ENCODE measurements at places on chromosomes 7 and 10.
A peak's percentile ranks its signal among the peaks of the same experiment; 100 is the strongest.

GRCh38 chr10:13829790-13830189 is 243.0 kb downstream of the PRPF18 start:
- no peak for DNase-seq

DNA sequence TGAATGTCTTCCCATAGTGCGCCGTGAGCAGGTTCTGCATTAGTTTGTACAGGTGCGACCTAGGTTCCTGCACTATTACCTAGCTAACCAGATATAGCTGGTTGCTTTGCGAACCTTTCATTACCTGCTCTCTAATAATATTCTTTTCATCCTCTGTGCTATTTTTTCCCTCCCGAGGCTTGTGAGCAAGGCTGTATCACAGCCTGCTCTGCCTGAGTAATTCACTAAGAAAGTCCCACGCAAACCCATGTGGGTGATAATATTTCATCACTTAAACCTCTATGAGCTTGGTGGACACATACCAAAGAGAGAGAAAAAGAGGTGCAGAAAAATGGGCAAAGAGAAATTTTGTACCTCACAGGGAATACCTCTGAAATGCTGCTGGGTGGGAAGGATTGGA is 8.4 kb downstream of the INHBA start:
- no peak for DNase-seq

GRCh38 chr7:16014031-16014430 is 327.5 kb upstream of the MEOX2 start:
- DNase-seq: no peak

GRCh38 chr10:52951824-52952223 is 179.2 kb upstream of the MBL2 start:
- DNase-seq: no peak

DNA sequence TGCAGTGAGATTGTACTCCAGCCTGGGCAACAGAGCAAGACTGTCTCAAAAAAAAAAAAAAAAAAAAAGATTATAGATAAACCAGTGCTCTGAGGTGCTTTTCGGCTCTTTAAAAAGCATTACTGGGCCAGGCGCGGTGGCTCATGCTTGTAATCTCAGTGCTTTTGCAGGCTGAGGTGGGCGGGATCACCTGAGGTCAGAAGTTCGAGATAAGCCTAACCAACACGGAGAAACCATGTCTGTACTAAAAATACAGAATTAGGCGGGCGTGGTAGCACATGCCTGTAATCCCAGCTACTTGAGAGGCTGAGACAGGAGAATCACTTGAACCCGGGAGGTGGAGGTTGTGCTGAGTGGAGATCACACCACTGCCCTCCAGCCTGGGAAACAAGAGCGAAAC is 6.6 kb upstream of the HNRNPF start:
- DNase-seq: no peak

GRCh38 chr10:70803775-70804420 is 11.8 kb upstream of the SGPL1 start:
- no peak for DNase-seq

GRCh38 chr10:67818323-67818722 is 19.7 kb downstream of the DNAJC12 start:
- no peak for DNase-seq

- peak; percentile 84 for DNase-seq
Observed at GRCh38 chr10:79221110-79222051, 125.9 kb upstream of the PPIF start.

DNA sequence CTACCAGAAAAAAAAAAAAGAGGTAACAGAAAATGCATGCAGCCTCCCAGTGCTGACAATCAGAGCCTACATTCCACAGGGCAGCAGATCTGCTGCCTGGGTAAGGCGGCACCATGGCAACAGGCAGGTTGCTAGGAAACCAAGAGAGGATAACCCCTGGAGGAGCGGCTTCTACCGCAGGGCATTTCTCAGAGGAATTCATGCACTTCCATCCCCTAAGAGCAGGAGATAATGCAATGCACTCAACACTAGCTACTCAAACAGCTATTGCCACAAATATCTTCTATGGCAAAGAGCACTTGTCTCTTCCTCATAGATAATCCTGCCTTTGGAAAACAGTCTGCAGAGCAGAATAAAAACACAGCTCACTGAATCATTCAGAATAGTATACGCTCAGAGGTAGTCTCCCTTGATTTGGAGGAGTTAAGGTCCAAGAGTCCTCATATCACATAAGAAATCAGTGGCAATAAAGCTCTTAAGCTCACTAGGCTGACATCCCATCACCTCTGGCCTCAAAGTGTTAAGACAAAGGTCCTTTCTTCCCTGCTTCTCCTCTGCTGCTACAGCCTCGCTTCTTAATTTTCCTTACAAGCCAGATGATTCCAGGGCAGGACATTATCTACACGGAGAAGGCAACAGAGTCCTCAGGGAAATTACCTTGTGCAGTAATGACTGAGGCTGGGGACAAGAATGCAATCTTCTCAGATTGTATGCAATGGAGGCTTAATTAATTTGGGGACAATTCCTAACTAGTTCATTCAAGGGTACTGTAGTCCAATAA is 10.7 kb downstream of the PSAP start:
- DNase-seq: peak; percentile 81

DNA sequence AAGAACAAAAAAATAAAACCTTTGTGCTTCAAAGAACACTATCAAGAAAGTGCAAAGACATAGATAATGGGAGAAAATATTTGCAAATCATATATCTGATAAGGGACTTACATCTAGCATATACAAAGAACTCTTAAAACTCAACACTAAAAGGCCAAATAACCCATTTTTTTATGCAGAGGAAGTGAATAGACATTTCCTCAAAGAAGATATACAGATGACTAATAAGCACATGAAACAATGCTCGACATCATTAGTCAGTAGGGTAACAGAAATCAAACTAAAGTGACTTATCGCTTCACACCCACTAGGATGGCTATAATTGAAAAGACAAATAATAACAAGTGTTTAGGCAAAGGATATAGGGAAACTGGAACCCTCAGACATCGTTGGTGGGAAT is 78.0 kb downstream of the MALSU1 start:
- DNase-seq: no peak

GRCh38 chr7:50838675-50839377 is 56.1 kb upstream of the GRB10 start:
- DNase-seq: no peak

DNA sequence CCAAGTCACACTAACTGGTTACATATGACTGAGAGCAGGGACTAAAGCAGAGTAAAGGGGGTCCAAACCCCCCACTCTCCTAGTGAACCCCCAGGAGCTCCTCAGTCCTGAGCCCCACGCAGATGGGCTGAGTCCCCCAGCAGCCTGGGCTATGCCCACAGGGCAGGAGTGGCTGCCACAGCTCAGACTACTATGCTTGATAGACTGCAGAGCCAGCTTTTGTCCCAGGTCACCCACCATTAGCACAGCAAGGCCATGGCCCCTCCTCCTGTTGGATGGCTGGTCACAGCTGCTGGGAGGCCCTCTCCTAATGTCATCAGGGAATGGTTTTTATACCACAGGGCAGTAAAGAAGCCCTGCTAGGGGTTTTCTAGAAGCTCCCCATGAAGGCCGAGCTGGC is 46.3 kb upstream of the FGFR2 start:
- peak; percentile 66 for DNase-seq
